Panc1 (cell line): ENCODE measurements at places on chromosomes 16 and 17. TPM values are rescaled to one million over a fixed set of nuclear protein-coding genes. Genes with fewer than 3 reads are reported as not detected.

DNA sequence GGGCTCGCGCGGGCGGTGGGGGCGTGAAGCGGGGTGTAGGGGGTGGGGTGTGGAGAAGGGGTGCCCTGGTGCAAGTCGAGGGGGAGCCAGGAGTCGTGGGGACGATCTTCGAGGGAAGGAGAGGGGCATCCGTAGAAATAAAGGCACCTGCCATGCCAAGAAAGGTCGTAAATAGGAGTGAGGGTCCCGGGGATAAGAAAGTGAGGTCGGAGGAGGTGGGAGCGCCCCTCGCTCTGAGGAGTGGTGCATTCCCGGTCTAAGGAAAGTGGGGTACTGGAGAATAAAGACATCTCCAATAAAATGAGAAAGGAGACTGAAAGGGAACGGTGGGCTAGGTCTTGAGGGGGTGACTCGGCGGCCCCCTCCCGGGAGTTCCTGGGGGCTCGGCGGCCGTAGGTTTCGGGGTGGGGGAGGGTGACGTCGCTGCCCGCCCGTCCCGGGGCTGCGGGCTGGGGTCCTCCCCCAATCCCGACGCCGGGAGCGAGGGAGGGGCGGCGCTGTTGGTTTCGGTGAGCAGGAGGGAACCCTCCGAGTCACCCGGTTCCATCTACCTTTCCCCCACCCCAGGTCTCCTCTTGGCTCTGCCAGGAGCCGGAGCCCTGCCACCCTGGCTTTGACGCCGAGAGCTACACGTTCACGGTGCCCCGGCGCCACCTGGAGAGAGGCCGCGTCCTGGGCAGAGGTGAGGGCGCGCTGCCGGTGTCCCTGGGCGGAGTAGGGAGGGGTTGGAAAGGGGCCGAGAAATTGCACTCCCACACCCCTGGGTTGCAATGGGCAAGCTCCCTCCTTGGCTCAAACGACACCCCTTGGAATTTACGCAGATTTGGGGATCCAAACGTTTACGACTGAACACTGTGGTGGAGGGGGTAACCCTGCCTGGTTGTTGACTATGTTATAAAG, 888 bp downstream of the CDH1 start:
- H3K4me1 ChIP-seq, result peaks cover 14% of the 10 kb centered on the region
- no peaks in the 10 kb centered on the region; the same call in 1 of the 2 replicates for H3K36me3 ChIP-seq
- peak overlapping the region; percentile 48 for H3K4me3 ChIP-seq
- H3K27ac ChIP-seq, result peak overlapping the region; percentile 61
- no peak for DNase-seq

GRCh38 chr16:19522397-19522732, 467 bp upstream of the GDE1 start:
- no peaks in the 10 kb centered on the region; the same call in 1 of the 2 replicates for H3K36me3 ChIP-seq
- peak overlapping the region; percentile 85 for H3K4me3 ChIP-seq
- DNase-seq, result peak; percentile 15
- H3K4me1 ChIP-seq, result peaks cover 29% of the 10 kb centered on the region

DNA sequence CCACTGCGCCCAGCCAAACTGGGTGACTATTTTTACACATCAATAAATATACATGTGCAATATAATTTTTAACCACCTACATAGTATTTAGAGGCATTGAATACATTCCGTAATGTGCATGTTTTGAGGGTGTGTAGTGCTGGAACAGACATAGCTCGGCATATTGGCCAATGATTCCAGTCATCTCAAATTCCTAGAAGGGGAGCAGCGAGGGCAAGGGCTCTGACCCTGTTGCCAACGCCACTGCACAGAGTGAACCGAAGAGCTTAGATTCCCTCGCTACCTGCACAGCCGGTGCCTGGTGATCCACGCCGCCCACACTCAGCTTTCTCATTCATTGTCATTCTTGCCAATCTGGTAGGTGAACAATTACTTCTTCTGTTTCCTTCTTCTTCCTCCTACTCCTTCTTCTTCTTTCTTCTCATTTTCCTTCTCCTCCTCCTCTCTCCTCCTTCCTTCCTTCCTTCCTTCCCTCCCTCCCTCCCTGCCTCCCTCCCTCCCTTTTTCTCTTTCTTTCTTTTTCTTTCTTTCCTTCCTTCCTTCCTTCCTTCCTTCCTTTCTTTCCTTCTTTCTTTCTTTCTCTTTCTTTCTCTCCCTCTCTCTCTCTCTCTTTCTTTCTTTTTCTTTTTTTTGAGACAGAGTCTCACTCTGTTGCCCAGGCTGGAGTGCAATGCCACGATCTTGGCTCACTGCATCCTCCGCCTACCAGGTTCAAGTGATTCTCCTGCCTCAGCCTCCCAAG, 26.3 kb upstream of the ATP2A3 start:
- no peak overlapping the region for H3K27ac ChIP-seq
- no peaks in the 10 kb centered on the region for H3K4me1 ChIP-seq
- H3K4me3 ChIP-seq, result no peak overlapping the region
- no peak for DNase-seq
- H3K36me3 ChIP-seq, result no peaks in the 10 kb centered on the region

DNA sequence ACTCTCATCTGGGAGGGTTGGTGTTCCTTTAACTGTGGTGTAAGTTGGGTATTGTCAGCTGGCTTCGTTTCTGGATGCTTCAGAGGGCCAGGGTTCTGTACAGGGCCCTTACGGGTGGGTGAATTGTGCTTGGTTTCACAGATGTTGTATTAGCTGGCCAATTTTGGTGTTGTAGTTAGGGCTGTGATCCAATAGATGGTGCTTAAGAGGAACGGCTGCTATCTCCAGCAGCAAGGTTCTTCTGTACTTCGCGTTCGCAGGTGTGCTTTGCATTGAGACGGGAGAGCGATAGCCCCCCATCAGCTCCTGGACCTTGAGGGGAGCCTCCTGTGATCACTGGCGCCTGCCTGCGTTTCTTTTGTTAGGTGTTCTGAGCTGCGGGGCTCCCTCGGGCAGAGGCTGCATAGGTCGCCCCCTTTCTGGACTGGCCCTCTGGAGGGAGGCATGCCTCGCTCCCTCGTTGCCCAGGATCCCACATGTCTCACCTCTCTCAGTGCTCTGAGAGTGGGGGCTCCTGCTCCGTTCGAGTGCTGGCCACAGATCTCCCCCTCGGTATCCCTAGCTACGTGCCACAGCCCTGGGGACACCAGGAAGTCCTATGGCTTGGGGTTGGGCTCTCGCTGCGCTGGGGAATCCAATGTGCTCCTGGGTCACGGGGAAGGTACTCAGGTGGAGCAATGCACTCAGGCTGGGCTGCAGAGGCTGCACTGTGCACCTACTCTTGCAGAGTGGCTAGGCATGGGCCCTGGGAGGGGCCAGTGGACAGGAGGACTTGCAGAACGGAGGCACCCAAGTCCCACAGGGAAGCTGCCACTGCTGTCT, 837 bp upstream of the PRDM7 start:
- no peaks in the 10 kb centered on the region for H3K27me3 ChIP-seq
- no peaks in the 10 kb centered on the region for H3K4me1 ChIP-seq
- H3K4me3 ChIP-seq, result peak overlapping the region; percentile 50
- H3K36me3 ChIP-seq, result no peaks in the 10 kb centered on the region
- H3K27ac ChIP-seq, result 0 out of 2 replicates have a peak overlapping the region, but pooled peaks have one; percentile 59
- no peak for DNase-seq

DNA sequence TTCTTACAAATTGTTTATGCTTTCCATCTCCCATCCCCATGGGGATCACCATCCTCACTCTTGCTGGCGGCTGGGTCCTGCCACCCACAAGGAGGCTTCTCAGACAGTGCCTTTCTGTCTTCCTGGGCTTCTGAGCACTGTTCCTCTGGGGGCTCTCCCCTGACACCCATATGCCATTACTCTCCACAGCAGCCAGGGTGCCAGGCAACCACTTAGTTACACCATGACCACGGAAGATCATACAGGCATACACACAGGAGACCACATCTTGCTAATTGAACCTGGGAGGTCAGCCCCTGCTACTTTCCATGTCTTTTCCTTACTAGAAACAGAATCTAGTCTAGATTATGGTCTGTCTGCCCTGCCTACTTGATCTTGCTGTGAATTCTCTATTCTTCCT, 27.7 kb upstream of the HS3ST2 start:
- peaks cover 4% of the 10 kb centered on the region for H3K27me3 ChIP-seq
- H3K36me3 ChIP-seq, result no peaks in the 10 kb centered on the region
- no peak for DNase-seq
- H3K4me1 ChIP-seq, result no peaks in the 10 kb centered on the region
- no peak overlapping the region for H3K27ac ChIP-seq
- no peak overlapping the region for H3K4me3 ChIP-seq

DNA sequence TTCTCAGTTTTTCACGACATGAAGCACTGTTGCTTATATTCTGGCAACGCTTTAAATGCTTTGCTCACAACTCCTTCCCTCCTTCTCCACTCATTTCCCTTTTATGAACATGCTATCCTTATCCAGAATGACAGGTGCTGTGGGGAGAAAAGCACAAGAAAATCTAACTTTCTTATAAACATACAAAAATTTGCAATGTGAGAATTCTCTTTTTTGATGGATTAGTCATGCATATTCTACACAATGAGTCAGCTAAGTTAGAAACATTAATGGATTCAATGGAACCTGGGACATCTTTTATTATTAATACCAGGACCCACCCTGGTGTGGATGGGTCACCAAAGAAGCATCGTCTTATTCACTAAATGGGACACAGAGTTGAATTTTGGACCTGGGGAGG, 234.6 kb upstream of the CDH5 start:
- H3K4me1 ChIP-seq, result no peaks in the 10 kb centered on the region
- H3K27ac ChIP-seq, result no peak overlapping the region
- no peak overlapping the region for H3K4me3 ChIP-seq
- H3K36me3 ChIP-seq, result no peaks in the 10 kb centered on the region

- no peaks in the 10 kb centered on the region for H3K27me3 ChIP-seq
- H3K27ac ChIP-seq, result no peak overlapping the region
- no peak for DNase-seq
- no peaks in the 10 kb centered on the region for H3K36me3 ChIP-seq
- H3K4me3 ChIP-seq, result no peak overlapping the region
Observed at GRCh38 chr16:77763994-77764393, 24.4 kb upstream of the VAT1L start.

DNA sequence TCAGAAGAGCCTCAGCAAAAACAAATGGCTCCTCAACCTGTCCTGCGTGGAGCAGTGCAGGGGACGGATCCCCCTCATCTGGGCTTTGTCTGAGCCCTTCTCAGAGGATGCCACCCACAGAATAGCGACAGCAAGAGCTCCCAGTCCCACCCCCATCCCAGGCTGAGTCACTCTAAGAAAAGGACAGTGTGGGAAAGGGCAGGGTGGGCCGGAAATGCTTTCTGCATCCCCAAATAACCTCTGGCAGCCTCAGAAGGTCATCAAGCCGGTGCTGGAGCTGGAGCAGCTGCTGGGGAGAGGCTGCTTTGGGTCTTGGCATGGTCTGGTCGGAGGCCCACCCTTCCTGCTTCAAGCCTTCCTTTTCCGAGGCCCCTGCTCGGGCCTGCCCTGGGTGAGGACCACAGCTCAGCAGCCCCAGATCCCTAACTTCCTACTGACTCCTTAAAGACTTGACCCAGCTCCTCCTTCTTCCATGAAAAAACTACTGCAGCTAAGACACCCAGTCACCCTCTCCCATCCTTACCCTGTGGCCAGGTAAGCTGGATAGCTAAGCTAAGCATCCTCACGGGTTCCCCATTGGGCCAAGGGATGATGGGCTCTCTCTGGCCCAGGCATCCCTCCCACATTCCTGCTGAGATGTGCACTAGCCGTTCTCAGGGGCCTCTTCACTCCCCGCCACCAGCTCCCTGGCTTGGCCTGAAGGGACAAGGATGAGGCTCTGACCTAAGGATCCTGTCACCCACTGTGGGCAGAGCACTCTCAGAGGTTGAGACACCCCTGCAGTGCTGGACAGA, 8.7 kb downstream of the SLC12A4 start:
- H3K4me1 ChIP-seq, result no peaks in the 10 kb centered on the region
- DNase-seq, result no peak
- no peak overlapping the region for H3K4me3 ChIP-seq
- H3K27ac ChIP-seq, result no peak overlapping the region
- H3K36me3 ChIP-seq, result no peaks in the 10 kb centered on the region; the same call in 1 of the 2 replicates

Gene KRT31
- total RNA-seq, result not detected

Gene PARN
- total RNA-seq, result 57.8 TPM

Gene VMO1
- total RNA-seq, result 0.49 TPM
